ENCODE measurements at places on chromosomes 11 and 22.

- no peak for DNase-seq
Observed at GRCh38 chr11:60307507-60308195, 19.4 kb upstream of the MS4A6E start.

- no peak for DNase-seq
Observed at GRCh38 chr22:25403811-25404471, 160.5 kb upstream of the GRK3 start.

GRCh38 chr22:22884010-22884887 lies 3.4 kb upstream of the IGLL5 start:
- DNase-seq = peak; percentile 39

DNA sequence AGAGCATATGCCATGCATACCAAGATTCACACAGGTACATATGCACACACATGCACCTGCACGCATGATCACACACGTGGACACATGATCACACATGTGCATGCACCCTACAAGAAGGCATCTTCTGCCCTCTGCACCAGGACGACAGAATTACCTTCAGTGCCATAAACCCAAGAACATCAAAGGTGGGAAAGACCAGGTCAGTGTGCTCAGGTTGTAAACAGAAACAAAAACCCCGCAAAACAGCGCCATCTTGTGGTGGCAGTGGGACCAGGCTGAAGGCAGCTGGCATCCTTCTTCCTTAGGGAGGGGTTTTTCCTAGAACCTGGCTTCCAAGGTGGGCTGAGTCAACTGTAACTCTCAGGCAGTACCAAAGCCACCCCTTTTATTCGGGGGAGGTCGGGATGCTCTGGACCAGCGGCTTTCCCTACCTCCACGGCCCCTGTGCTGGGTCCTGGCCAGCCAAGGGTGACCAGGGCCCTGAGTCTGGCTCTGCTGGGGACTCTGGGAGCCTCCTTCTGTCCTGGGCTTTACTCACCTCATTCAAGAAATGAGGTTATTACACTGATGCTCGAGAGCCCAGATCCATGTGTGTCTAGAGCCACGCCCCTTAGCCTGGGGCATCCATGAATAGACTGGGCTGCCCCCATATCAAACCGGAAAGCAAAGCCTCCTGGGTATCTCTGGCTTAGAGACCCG lies 69.4 kb upstream of the FGF3 start:
- peak; percentile 58 for DNase-seq

DNA sequence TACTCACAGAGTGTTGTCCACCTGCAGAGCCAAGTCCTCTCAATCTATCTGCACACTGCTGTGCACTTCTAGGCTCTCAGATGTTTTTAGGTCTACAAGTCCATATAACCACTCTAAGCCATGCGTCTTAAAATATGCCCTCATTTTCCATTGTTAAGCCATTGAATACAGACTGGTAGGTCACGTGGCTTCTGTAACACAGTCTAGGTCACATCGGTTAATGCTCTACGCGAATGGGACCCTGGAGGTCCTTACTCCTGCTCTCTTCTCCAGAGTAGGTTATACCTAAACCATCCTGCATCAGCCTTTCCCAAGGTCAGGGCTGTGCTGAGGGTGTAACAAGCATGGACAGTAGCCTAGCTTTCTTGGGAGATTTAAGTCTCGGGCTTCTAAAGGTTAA lies 819 bp downstream of the JAML start:
- DNase-seq = no peak

DNA sequence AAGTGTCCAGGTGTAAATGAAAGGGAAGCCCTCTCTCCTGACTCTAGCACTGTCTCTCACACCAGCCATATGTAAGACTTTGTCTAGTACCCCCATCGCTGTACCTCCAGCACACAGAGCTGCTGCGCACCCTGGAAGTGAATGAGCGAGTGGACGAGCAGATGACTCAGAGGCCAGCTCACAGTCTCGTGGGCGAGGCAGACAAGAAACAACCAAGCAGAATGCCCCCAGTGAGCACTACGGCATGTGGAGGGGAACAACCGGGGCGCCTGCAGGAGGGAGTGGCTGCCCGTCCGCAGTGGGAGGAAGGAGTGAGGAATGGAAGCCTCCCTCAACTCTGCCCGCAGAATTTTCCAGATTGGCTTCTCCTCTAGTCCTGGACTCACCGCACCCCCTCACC lies 46.4 kb downstream of the MCM5 start:
- DNase-seq = no peak

GRCh38 chr11:118749429-118749828 lies 41.5 kb downstream of the DDX6 start:
- no peak for DNase-seq

DNA sequence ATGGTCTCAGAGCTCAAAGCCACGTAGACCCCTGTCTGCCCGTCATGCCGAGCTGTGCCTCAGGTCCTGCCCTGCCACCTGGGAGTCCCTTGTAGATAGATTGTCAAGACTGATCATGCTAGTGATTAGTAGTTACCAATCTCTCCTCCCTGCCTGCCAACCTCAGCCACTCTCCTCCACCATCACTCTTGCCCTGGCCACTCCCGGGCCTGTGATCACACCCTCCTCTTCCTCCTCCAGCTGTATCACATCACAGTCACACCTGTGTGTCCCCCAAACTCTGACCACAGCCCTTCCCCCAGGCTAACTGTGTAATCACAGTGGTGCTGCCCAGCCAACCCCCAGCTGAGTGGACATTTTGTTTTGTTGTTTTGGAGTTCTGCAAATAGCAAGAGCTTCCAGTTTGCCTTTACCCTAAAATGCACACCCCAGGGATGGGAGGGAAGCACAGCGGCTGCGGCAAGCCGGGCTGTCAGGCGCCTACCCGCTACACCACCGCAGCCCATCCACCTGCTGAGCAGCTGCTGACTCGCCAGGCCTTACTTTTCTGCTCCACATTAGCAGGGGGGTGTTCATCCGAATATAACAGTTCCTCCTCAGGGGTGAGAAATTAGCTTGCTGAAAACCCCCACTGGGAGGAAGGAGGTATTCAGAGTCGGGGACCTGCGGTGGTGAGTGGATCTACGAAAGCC lies 45.8 kb downstream of the LRFN4 start:
- DNase-seq = no peak

DNA sequence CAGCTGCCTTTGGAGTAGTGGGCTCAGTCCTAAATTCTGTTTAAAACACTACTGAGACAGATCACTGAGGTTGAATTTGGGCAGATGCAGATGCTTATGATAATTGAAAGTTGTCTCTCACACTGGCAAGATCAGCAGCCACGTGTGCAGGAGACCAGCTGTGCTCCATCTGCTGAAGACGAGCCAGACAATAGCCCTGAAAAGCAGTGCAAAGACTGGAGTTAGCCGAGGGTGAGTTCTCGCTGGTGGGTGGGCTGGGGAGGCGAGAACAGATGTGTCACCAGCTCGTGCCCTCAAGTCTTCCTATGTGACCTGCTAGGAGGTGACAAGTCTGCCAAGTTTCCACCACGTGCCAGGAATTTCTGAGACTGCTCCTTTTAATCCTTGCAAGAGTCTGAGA lies 661.3 kb upstream of the B3GAT1 start:
- DNase-seq = no peak

GRCh38 chr11:66186470-66186869 lies 82.0 kb upstream of the RAB1B start:
- no peak for DNase-seq

GRCh38 chr11:108221371-108221770 lies 1.1 kb downstream of the NPAT start:
- DNase-seq = no peak

DNA sequence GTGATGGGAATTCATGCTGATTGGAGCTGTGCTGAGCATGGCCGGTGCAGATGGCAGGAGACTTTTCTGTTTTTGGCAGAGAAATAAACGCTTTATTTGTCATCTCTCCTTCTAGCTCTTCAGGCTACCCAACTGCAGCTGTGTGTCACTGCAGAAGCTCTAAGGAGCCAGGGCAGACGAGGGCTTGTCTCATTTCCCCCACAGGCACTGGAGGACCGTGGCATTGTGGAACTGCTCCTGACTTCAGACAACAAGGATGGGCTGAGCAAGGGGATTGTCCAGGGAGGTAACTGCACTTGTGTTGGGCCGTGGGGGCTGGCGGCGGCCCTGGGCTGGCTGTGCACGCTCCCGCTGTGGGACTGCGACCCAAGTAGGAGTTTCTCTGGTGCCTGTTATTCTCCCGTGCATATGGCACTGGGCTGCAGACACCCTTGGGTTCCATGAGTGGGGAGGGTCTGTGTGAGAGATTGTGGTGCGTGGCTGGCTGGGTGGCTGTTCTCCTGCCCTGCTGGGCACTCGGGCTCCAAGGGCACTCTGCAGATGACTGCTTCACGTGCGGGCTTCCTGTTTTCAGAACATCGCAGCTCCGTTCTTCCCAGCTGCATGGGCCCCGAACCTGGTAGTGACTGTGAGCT lies 27.2 kb downstream of the GLB1L2 start:
- no peak for DNase-seq

DNA sequence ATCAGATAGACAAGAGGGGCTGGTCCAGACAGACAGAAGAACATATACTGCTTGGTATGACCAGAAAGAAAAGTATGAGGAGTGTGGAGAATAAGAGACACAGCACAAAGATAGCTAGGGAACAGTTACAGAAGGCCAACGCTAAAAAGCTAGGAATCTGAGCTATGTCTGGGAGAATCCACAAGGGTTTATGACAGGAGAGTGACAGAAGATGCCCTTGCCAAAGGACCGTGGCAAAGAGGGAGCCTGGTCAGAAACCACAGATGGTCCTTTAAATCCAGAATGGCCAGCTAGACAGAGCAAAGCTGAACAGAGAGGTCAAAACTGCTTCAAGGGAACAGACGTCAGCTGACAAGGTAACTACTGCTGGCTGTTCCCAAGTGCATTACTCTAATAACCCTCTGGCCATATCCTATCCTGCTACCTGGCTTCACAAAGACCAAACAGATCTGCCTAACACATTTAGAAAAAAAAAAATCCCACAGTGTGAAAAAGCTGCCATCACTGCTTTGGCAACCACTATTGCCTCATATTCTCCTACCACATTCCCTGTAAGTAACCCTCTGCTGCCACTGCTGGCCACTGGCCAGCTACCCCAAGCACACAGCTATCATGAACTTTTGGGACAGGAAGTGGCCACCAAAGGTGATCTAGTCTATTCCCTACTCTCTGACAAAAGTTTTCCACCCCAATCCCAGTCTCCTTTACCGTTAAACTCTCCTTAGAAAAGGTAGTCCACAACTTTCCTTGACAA lies 7.3 kb downstream of the SERGEF start:
- no peak for DNase-seq
